Inflammatory macrophage (primary cell): ENCODE measurements at places on chromosomes 6 and 20.

GRCh38 chr6:106097411-106098231, 11.5 kb downstream of the PRDM1 start:
- DNase-seq: peak; percentile 69

DNA sequence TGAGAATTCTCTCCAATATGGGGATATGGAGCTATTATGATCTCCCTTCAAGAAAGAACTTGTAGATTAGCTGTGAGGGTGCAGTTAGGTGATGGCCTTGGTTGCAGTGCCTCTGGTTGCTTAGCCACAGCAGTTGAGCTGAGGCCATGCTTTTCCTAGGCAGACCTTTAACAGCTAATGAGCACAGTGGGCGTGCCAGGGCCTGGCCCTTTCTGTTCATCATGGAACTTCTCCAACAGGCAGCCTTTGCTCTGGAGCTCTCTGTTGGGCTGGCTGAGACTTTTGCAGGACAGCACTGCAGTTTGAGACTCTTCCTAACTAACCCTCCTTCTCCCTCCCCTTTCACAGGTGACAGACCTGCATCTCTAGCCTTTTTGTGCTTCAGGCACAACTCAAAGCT, 39.7 kb upstream of the TMEM170B start:
- DNase-seq: peak; percentile 24

- DNase-seq: no peak
Measured at GRCh38 chr20:60862601-60863000, 389.5 kb upstream of the CDH4 start.

DNA sequence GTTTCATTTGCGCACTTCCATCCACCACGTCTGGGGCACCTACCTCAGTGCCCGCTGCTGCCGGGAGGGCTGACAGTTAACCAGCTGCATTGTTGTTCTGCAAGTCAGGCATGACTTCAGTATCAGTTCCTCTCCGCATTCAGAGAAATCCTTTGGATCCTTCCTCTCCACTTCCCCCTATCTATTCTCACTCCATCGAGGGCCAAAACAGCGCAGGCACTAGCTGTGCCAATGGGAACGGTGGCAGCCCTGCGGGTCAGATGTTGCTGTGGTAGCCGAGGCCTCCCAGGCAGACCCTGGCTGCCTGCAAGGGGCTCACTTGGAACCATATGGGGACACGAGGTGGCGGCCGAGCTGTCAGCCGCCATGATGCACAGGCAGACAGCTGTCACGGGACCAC, 64.2 kb upstream of the INSM1 start:
- peak; percentile 55 for DNase-seq

- DNase-seq: peak; percentile 19
Measured at GRCh38 chr20:29079769-29080690, 2177.4 kb upstream of the DEFB115 start.

DNA sequence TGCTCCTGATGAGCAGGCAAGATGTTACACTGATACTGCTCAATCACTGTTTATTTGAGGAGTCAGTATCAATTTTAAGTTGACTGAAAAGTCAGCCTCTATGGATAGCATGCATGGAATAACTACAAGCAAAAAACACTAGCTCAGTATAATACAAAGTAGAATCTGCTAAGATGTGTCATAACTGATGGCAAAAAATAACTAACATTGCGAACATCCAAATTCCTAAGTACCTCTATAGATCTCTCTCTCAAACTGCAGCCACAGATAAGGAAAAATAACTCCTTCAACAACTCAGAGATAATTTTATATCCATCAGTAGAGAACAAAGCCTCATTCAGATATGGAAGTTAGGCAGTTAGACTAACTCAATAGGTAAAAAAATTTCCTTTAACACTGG, 16.3 kb downstream of the HDAC2 start:
- no peak for DNase-seq

- DNase-seq: no peak
Measured at GRCh38 chr6:105803442-105803841, 282.7 kb upstream of the PRDM1 start.

- no peak for DNase-seq
Measured at GRCh38 chr6:118263921-118264486, 284.1 kb upstream of the PLN start.

DNA sequence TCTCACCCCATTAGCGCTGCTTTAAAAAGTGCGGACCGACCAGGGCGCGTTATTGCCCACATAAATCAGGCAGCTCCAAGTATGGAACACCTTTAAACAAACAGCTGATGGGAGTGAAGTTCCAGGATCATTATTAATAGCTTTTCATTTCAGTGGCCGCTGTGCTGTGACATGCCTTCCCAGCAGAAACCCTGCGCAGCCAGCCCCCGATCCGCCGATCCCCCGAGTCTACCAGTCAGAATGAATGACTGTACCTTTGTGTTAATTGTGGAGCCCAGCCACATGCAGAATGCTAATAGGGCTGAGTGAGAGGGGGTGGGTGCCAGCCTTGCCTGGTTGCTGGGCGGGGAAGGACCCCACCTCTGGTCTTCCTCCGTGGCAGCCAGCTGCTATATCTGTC, 21.9 kb downstream of the CDH22 start:
- no peak for DNase-seq

- no peak for DNase-seq
Measured at GRCh38 chr20:63859166-63859699, 2.1 kb upstream of the ABHD16B start.

DNA sequence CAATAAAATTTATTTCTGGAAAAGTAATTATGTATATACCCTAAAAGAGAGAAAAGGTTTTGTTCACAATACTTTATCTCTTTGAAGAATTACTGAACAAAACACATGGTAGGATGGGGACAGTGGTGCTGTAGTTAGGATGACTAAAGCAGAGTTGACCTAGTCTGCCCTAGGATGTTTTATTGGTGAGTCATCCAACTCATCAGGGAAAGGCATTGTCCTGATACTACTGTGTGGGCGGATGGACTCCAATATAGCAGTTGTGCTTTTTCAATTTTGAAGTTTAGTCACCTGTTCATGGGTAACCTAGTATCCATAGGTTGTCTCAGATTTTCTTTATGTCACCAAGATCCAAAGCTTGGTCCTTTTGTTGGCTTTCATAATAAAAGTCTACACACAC, 53.3 kb upstream of the EYS start:
- no peak for DNase-seq

DNA sequence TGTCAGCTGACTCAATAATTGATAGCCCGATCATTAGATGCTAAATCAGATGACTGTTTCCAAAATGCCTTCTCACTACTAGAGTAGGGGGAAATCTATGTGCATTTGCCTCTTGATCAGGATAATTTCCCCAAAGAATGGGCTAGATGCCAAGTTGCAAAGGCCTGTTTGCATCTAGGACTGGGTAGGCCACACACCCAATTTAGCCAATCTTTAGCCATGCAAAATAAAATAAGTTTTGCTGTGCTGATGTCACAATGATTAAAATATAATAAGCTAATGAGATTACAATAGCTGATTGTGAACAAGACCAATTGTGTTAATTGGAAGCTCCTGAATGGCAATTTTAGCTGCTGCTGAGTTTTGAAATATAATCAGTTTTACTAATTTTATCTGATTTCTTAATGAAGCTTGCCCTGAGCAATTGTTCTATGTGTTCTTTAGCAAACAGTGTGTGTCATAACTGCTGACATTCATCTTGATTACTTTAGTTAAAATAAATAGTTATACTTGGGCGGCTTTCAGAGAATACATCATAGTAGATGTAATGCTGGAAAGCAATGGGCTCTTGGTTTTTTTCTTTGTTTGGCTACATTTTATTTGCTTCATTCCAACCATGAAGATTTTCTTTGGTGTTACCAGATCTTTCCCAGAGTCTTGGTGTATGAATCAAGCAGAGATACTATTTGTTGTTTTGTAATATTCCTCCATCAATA, 973.2 kb upstream of the SLC35B3 start:
- DNase-seq: no peak

DNA sequence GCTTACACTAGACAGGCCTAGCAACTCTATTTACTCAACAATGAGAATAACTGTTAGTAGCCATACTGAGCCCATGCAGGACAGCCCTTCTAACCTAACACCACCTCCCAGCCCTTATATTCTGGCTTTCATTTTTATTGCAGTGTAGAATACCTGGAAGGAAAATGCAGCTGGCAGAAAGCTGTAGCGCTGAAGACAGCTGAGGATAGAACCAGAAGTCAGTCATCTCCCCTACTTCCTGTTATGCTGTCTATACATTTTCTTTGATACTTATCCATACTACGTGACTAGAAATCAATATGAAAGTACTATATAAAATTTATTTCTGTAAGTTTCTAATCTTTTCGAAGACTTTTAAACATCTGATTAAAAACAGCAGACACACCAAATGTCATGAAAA, 182.6 kb upstream of the SHLD1 start:
- no peak for DNase-seq

DNA sequence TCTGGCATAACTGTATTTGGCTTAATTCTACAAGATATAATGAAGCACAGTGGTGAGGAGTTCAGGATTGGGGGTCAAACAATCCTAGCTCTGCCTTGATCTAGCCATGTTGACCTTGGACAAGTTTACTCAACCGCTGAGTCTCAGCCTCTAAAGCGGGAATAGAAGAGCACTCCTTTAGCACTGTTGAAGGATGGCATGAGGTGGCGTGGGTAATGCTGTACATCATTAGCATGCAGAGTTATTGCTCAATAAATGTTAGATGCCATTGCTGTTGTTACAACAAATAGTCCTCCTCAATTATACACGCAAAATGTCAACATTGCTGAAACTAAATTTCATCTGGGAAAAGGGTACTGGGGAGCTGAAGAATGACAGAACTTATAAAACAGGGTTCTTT, 78.6 kb downstream of the KIF13A start:
- DNase-seq: peak; percentile 46

GRCh38 chr20:58179083-58179431, 49.4 kb downstream of the ANKRD60 start:
- no peak for DNase-seq
